ENCODE measurements at places on chromosomes 6 and 20. TPM values are rescaled to one million over a fixed set of nuclear protein-coding genes. Genes with fewer than 3 reads are reported as not detected.

DNA sequence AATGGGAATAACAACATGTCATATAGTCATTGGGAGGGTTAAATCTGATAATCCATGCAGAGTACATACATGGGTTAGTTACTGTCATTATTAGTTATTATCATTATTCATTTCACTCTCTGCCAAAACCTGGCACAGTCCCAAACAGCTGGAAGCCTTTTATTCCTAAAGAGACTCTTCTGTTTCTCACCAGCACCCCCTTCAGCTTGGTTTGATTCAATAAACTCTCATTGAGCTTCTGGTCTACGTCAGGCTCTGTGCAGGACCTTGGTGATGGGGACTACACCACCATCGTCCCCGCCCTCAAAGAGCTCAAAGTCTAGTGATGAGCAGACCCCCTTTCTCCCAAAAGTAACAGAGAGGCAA is 2.3 kb downstream of the KCNK15 start:
- H3K4me1 ChIP-seq: peaks cover 22% of the 10 kb centered on the region
- DNase-seq: no peak
- H3K27ac ChIP-seq: no peak overlapping the region

DNA sequence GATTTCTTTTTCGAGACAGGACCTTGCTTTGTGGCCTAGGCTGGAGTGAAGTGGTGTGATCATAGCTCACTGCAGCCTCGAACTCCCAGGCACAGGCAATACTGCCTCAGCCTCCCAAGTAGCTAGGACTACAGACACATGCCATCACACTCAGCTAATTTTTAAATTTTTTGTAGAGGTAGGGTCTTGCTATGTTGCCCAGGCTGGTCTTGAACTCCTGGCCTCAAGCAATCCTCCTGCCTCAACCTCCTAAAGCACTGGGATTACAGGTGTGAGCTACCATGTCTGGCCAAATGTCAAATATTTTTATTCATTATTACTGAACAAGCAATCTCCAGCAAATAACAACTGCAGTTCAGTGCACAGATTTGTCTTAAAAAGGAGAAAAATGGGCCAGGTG is 131.7 kb upstream of the IFNGR1 start:
- H3K27me3 ChIP-seq: no peaks in the 10 kb centered on the region
- H3K36me3 ChIP-seq: no peaks in the 10 kb centered on the region
- H3K4me3 ChIP-seq: no peak overlapping the region
- no peak overlapping the region for H3K27ac ChIP-seq

Gene PPIL6
- total RNA-seq: 13.0 TPM

Gene KHDC1L
- total RNA-seq: not detected

- H3K4me3 ChIP-seq: no peak overlapping the region
- no peak for DNase-seq
- peaks cover 11% of the 10 kb centered on the region for H3K4me1 ChIP-seq
- no peaks in the 10 kb centered on the region for H3K27me3 ChIP-seq
- H3K36me3 ChIP-seq: no peaks in the 10 kb centered on the region
These were observed 123.8 kb upstream of the MARCKS start for GRCh38 chr6:113733381-113733780.

Gene CHRNA4
- not detected for total RNA-seq

Gene PXDC1
- total RNA-seq: 30.8 TPM

Gene PNPLA1
- not detected for total RNA-seq

All from PC-9 (cell line).